Hindlimb muscle (tissue), 1 donor: ENCODE measurements at places on chromosomes 7 and 10.

DNA sequence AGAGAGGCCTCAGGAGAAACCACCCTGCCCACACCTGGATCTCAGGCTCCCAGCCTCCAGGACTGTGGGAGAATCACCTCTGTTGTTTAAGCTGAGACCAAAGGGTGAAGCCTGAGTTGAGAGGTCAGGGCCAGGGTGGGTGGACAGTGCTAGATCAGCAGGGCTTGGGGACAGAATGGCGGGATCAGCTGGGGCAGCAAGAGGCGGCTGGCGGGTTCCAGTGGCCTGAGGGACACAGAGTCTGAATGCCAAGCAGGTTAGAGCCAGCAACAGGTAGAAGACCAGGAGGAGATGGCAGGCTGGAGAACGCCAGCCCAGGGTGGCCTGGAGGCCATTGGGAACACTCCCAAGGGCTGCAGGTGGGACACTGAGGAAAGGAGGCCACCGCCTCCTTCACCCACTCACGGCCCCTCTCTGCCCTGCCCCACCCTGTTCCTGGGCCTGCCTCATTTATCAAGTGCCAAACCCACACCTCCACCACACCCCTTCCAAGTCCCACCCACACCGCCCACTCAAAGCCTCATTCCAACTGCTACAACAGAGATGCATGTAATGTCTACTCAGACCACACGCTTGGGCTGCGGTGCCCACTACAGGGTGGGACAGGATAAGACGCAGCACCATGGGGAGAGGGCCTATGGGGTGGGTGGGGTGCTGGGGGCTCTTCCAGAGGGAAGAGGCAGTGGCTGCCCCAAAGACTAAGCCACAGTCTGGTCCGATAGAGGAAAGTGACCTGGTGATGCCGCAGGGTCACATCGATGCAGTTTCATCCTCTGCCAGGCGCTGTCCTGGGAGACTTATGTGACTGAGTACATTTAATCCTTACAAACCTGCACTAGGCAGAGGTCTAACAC lies 173.9 kb downstream of the TNS3 start:
- no peak for DNase-seq

DNA sequence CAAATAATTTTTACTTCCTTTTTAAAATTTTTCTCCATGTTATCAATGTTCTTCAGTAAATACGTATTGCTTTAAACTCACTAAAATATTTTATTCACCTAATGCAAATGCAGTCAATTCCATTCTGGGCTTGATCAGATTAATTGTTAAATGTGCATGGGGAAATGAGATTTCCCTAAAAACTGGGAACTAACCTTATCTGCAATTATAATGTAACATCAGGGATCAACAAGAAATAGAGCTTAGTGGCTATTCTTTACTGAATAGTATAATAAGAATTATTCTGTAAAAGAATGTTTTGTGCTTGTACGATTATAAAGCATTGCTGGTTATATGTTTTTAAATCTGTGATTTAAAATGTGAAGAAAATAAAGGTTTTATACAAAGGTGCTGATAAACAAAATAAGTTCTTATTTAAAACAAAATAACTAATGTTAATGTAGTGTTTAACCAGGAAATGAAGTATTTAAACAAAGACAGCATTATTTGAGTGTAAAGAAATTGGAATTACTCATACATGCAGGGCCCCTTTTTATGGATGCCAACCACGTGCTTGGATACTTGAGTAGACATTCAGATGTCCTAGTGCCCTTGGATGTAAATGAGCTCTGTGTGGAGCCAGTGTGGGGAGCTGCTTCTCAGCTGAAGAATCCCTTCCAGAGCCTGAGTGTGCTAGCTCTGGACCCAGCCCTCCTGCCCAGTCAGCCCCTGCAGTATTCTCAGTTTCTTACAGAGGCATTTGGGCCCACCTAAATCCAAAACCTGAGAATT lies 84.2 kb downstream of the REEP3 start:
- no peak for DNase-seq

DNA sequence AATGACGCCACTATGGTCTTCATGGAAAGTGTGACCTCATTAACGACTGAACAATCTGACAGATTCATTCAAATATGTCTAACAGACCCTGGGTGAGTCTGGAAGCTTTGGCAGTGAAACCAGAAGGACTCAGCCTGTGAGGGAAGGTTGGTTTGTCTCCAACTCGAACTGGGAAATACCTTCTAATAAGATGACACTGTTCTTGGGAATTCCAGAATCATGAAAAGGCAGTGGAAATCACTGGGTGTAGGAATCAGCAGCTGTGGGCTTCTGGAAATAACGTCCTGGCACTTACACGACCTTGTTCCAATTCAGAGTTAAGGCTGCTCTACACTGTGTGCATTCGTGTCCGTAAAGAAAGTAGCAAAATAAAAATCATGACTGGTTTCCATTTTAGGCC lies 75.1 kb downstream of the DGKI start:
- DNase-seq = no peak

GRCh38 chr10:6987536-6987945 lies 407.5 kb upstream of the PRKCQ start:
- no peak for DNase-seq

- no peak for DNase-seq
Measured at GRCh38 chr7:133945497-133945896, 181.6 kb upstream of the LRGUK start.

GRCh38 chr10:43627942-43628341 lies 20.7 kb downstream of the ZNF32 start:
- DNase-seq = no peak

- no peak for DNase-seq
Measured at GRCh38 chr7:141208539-141208938, 134.7 kb downstream of the TMEM178B start.
